ENCODE measurements at places on chromosomes 16 and 17.
A peak's percentile ranks its signal among the peaks of the same experiment; 100 is the strongest.

DNA sequence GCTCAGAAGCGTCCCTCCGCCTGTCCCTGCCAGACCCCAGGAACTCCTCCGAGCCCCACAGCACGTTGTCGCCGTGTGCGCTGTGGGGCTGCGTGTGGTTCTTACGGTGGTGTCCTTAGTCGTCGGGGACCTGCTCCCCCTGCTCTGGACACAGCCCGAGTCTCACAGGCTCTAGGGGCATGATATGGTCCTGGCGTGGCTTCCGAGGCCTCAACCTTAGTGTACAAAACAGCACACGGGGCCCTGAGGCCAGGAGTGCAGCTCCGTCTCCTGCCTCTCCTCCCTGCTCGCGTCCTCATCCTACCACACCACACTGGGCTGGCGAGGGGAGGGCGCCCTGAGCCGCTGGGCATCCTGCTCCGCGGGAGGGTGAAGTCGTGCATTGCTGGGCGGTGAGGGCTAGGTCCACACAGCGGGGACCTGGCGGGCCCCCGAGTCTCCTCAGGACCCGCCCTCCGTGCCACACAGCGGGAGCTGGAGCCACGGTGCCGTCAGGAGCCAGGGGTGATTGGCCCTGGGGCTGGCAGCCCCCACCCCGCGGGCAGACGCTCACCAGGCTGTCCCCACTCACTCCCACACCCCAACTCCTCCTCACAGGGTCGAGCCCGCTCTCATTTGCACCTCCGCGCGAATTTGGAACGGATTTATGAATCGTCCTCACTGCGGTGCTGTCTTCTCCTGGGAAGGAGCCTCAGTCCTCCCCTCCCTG is 1.2 kb upstream of the MAFG start:
- peak; percentile 67 for DNase-seq

DNA sequence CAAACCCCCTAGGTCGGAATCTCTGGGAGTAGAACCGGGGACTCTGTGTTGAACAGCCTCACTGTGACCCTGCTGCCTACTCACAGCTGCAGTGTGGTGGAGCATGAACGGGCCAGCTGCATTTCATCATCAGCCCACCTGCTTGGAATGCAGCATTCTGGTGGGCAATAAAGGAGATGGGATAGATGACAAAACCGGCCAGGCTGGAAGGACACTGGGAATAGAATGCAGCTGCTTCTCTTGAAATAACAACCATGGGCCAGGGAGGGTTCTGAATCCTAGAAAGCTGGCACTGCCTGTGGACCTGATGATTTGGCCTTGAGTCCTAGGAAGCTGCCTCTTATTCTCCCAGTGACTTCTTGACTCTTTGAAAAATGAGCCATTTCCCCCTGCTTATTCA is 23.5 kb downstream of the CFAP97D1 start:
- DNase-seq = no peak

DNA sequence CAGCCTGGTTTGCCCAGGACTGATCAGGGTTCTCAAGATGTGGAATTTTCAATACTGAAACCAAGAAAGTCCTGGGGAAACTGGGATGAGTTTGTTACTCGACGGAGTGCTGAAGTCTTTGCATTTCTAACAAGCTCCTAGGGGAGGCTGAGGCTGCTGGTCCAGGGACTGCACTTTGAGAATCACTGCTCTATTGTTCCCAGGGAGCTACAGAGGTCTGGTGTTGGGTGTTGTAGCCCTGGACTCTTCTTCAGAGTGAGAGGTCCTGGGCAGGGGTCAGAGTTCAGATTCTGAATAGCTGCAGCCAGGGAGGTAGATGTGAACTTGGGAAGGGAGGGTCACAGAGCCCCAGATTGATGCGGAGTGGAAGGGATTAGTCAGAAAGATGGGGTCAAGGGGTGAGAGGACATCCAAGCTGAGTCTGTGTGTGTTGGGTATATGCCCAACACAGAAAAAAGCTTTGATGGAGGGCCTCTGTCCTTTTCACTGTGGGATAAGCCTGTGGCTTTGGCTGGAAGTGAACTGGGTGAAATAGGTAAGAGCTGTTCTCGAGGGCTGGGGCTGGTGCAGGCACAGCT is 14.1 kb downstream of the TMEM238L start:
- DNase-seq = no peak

- no peak for DNase-seq
These were observed 92.0 kb downstream of the WSCD1 start for GRCh38 chr17:6162216-6162615.

GRCh38 chr16:10885246-10885645 is 8.2 kb downstream of the CIITA start:
- DNase-seq = no peak

GRCh38 chr16:61057635-61058034 is 978.6 kb downstream of the CDH8 start:
- DNase-seq = no peak

- DNase-seq = no peak
These were observed 3.1 kb downstream of the MAF start for GRCh38 chr16:79597277-79598062.

- DNase-seq = no peak
These were observed 213.2 kb downstream of the PMP22 start for GRCh38 chr17:15051933-15052332.

GRCh38 chr17:29914819-29915537 is 15.1 kb downstream of the SSH2 start:
- no peak for DNase-seq

GRCh38 chr17:29010129-29010528 is 4.3 kb upstream of the SEZ6 start:
- no peak for DNase-seq

DNA sequence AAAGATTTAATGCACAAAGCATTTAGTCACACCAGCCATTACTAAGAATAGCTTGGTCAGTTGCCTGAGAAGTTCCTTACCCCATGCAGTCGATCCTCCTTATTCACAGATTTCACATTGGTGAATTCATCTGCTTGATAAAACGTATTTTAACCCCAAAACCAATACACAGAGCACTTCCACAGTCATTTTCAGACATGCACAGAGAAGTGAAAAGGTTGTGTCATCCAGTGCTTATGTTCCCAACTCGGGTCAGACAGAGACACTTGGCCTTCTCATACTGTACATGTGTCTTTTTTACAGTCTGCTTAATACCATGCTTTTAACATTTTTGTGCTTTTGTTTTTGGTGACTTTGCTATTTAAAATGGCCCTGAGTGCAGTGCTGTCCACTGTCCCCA is 219.7 kb downstream of the SPECC1 start:
- no peak for DNase-seq

- DNase-seq = no peak
These were observed 3.3 kb downstream of the HASPIN start for GRCh38 chr17:3727041-3727440.

Data from D341Med (cell line).